Thoracic aorta (tissue), 2 donors: ENCODE measurements at places on chromosomes 16 and 17.
A peak's percentile ranks its signal among the peaks of the same experiment; 100 is the strongest.

- DNase-seq: no peak
Measured at GRCh38 chr16:80619824-80620223, 79.0 kb downstream of the DYNLRB2 start.

GRCh38 chr17:41602524-41602923, 10.0 kb downstream of the KRT16 start:
- no peak for DNase-seq

DNA sequence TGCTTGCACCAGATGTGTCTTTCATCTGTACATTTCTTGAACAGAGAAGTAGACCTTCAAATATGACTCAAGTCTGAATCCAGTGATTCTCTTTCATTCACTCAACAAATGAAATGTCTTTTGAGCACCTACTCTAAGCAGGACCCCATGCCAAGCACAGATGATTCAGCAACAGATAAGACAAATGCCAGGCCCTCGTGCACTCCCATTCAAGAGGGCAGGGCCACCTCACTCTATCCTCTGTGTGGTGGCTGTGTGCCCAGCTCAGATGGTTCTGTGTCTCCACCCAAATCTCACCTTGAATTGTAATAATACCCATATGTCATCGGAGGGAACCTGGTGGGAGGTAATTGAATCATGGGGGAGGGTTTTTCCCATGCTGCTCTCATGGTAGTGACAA, 74.1 kb upstream of the NKD1 start:
- no peak for DNase-seq

GRCh38 chr17:43701318-43701743, 39.6 kb upstream of the MEOX1 start:
- no peak for DNase-seq

- DNase-seq: no peak
Measured at GRCh38 chr16:75092777-75093176, 23.8 kb downstream of the LDHD start.

GRCh38 chr17:1043601-1044251, 46.8 kb downstream of the TIMM22 start:
- DNase-seq: peak; percentile 38
